ENCODE measurements at places on chromosomes 12 and 14. TPM values are rescaled to one million over a fixed set of nuclear protein-coding genes. Genes with fewer than 3 reads are reported as not detected.

GRCh38 chr12:53543539-53543938 is 36.3 kb upstream of the NPFF start:
- no peak for DNase-seq

DNA sequence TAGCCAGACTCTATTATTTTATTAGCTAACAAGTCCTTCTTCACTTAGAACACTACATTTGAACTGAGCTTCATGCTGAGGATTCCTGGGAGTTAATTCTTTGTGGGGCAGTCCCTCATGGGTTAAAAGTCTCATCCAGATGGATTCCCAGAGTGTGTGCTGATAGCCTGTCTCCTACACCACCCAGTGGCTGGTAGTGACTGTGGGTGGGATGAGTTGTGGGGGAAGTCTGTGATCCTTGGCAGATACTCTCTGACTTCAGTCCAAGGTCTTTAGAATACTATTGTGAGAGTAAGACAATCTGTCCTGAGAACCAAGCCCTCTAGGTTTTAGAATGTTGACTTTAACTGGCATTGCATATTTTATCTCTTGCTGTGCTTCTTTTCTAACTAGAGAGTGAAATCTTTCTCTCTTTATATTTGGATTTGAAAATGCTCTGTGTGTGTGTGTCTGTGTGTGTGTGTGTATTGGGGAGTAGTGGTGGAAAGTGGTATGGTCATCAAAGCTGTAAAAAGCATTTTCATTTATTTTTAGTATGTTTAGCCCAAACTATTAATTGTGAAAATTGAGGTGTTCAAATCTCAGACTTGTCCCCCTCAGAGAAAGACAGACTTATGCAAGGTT is 37.3 kb downstream of the AKAP6 start:
- DNase-seq, result no peak

Gene SLC5A8
- not detected for total RNA-seq

Gene SLC25A47
- total RNA-seq, result not detected

Gene DTX1
- total RNA-seq, result 6.3 TPM

DNA sequence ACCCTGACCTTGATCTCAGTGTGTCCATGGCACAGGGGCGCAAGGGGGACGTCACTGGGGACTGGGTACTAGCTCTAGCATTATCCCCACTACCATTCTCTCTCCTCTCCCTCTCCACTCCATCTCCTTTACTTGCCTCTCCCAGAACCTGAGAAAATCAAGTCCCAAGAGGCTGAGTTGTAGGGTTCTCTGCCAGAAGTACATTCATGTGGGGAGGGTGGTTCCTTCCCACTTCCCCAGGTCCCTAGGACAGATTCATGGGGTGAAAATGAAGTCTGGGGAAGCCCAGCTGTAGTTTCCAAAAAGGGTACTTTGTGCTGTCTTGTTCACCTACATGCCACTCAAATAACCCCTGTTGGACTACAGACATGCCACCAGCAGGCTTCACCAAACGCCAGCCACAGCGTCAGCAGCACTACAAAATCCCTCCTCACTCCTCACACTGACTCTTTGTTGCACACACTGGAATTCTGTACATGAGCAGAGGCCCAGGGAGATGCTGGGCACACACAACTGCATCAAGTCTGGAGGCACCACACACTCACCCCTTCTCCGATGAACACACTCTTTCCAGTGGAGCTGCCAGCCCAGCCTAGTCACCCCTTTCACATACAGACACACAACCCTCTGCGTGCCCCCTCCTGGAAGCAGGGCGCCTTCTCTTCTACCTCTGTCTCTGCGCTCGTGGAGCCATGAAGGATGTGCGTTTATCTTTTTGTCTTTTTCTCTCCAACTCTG is 6.9 kb downstream of the RARG start:
- peak; percentile 79 for DNase-seq

- no peak for DNase-seq
Measured at GRCh38 chr14:78897443-78897842, 727.3 kb downstream of the NRXN3 start.
